ENCODE measurements at places on chromosomes 7 and 10. TPM values are rescaled to one million over a fixed set of nuclear protein-coding genes. Genes with fewer than 3 reads are reported as not detected.

Gene IGF2BP3
- 111 TPM for total RNA-seq

Gene ATRNL1
- 4.0 TPM for total RNA-seq

Gene FBXL13
- total RNA-seq: 1.3 TPM

Gene TSC22D4
- 24.4 TPM for total RNA-seq

Gene SAP25
- 3.1 TPM for total RNA-seq

Gene PPP1R3C
- 5.5 TPM for total RNA-seq

Gene MINDY4
- total RNA-seq: 12.4 TPM

Gene C10orf62
- 1.5 TPM for total RNA-seq

Gene LAMB1
- 240 TPM for total RNA-seq

Gene CNTNAP2
- 1.1 TPM for total RNA-seq

Gene CTNNA3
- total RNA-seq: not detected

Gene GIMAP1
- total RNA-seq: not detected

Gene PRSS37
- total RNA-seq: not detected

Gene SUN3
- total RNA-seq: 1.1 TPM

Gene FFAR4
- 0.61 TPM for total RNA-seq

Gene RBP3
- total RNA-seq: not detected

Gene CAPZA2
- 209 TPM for total RNA-seq

Measured in Calu3 (cell line).